ENCODE measurements at places on chromosomes 2 and 18.

GRCh38 chr2:237982039-237982725 is 15.4 kb downstream of the UBE2F start:
- peak; percentile 49 for DNase-seq

- no peak for DNase-seq
These were observed 39.1 kb downstream of the CYRIA start for GRCh38 chr2:16626497-16626896.

GRCh38 chr2:137975280-137976271 is 11.3 kb downstream of the HNMT start:
- DNase-seq: no peak

DNA sequence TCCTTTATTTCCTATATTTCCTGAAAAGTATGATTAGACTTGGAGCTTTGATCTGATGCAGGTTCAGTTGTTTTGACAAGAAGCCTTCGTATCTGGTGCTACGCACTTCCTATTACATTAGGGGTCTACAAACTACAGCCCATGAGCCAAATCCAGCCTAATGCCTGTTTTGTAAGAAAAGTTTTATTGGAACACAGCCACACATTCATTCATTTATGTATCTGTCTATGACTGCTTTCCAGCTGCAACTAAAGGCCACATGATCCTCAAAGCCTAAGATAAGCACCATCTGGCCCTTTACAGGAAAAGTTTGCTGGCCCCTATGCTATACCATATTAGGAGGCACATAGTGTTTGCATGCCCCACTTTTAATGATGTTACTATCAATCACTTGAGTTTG is 26.0 kb downstream of the EIF2AK3 start:
- no peak for DNase-seq

DNA sequence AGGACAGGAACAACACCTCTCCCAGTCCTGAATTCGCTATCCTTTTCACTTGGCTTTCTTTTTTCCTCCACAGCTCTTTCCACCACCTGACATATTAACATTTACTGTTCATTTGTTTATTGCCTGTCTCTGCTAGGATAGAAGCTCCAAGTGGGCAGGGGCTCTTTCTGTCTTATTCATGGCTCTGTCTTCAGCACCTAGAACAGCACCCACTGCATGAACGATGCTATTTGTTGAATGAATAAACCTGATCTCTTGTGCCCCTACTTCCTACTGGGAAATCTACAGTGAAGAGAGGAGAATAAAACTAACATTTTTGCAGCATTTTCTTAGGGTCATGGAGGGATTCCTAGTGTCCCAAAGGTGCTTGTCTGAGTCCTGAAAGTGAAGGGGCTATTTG is 24.4 kb upstream of the GAREM2 start:
- DNase-seq: no peak

- no peak for DNase-seq
These were observed 46.4 kb upstream of the GULP1 start for GRCh38 chr2:188245230-188245629.

- DNase-seq: no peak
These were observed 65.5 kb downstream of the SOWAHC start for GRCh38 chr2:109679626-109680025.

- DNase-seq: no peak
These were observed 981 bp downstream of the C2orf66 start for GRCh38 chr2:196808083-196808665.
